Caco-2 (cell line): ENCODE measurements at places on chromosomes 12 and 14. TPM values are rescaled to one million over a fixed set of nuclear protein-coding genes. Genes with fewer than 3 reads are reported as not detected.
A peak's percentile ranks its signal among the peaks of the same experiment; 100 is the strongest.

DNA sequence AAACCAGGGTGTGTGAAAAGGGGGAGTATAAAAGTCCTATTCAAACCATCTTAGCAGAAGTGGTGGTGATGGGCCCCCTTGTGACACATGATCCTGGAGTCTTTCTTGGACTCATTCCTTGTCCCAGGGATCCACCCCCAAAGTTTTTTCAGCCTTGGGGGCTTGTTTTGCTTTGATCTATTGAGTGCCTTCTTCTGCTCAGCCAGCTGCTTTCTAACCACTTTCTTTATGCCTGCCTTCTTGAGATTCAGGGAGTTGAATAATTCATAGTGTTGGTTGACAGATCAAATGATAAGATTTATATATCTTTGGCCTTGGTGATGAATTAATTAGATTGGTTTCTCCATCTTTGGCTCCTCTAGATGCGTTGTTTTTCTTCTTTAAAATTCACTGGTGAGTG lies 926.7 kb downstream of the DIO2 start:
- no peak overlapping the region for H3K27ac ChIP-seq
- no peaks in the 10 kb centered on the region for H3K36me3 ChIP-seq
- no peak overlapping the region for H3K4me3 ChIP-seq
- no peaks in the 10 kb centered on the region for H3K27me3 ChIP-seq
- peaks cover 27% of the 10 kb centered on the region for H3K4me1 ChIP-seq
- no peak for DNase-seq

PROX2 gene
- not detected in 2 replicates for total RNA-seq

DNA sequence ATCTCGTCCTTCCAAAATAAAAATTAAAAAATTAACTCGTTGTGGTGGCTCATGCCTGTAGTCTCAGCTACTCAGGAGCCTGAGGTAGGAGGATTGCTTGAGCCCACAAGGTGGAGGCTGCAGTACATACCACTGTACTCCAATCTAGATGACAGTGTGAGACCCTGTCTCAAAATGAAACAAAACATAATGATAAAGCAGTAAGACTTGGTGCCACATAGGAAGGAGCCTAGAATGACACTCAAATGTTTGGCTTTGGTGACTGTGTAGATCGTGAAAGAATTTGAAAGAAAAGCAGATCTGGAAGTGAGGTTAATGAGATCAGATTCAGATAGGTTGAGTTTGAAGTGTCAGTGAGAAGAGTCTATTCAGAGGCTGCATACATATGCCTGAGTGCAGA lies 150.1 kb upstream of the ATP2B1 start:
- DNase-seq: no peak
- H3K4me1 ChIP-seq: 0 out of 2 replicates have a peak, but pooled peaks cover 6% of the 10 kb centered on the region
- H3K4me3 ChIP-seq: no peak overlapping the region
- H3K36me3 ChIP-seq: no peaks in the 10 kb centered on the region

COL2A1 gene
- total RNA-seq: 200 and 201 TPM in 2 replicates

GRCh38 chr12:112870267-112870980 lies 36.3 kb upstream of the OAS1 start:
- no peak overlapping the region for H3K27ac ChIP-seq
- H3K27me3 ChIP-seq: no peaks in the 10 kb centered on the region; the same call in 1 of the 2 replicates
- H3K4me3 ChIP-seq: no peak overlapping the region
- no peak for DNase-seq
- no peaks in the 10 kb centered on the region for H3K4me1 ChIP-seq
- no peaks in the 10 kb centered on the region for H3K36me3 ChIP-seq

TMEM229B gene
- total RNA-seq: 0.19 TPM in 1 of 2 replicates, not detected in the other

DNAJC22 gene
- 40.6 and 47.7 TPM in 2 replicates for total RNA-seq

- H3K27me3 ChIP-seq: no peaks in the 10 kb centered on the region
- peak overlapping the region; percentile 30 for H3K27ac ChIP-seq
- no peak overlapping the region for H3K4me3 ChIP-seq
- no peaks in the 10 kb centered on the region for H3K36me3 ChIP-seq
- no peaks in the 10 kb centered on the region for H3K4me1 ChIP-seq
Observed at GRCh38 chr12:19491863-19492262, 52.6 kb downstream of the AEBP2 start.

DNA sequence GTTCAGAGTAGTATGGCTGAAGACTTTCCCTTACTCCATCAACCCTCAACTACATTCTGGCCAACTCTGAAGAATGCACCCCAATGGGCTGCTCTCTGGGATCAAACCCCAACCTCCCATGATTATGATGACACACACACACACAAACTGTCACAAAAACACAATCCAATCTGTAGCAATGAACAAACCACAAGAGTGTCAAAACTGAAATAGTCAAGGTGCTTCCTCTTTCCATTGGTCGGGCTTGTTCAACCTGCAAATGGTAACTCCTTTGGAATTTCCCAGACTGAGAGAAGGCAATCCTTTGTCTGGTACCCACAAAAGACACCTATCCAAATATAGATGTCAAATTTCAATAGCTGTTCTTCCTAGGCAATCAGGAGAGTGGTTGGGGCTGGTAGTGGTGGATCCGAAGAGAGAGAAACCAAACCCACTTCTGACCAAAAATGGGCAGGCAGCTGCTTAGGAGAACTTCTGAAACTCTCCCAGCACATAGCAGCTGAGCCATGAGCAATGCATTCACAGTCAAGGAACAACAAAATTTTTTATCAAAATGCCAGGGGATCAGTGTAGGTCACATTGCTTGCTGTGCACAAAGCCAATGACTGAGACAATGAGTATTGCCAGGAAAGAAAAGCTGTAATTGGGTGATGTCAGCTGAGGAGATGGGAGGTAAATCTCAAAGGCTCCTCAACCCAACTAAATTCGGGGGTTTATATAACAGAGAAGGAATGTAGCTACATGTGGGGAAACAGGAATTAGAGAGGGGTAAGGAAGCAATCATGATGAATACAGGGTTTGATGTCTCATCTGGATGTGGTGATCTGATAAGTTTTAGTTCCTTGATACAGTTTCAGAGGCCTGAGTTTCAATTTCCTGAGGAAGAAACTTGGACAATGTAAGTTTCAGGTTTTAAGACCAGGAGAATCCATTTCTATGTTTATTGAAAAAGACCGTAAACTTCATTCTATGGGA lies 191.4 kb downstream of the KITLG start:
- H3K27me3 ChIP-seq: no peaks in the 10 kb centered on the region
- H3K4me3 ChIP-seq: no peak overlapping the region
- H3K4me1 ChIP-seq: no peaks in the 10 kb centered on the region
- no peak overlapping the region for H3K27ac ChIP-seq
- DNase-seq: no peak

- H3K27me3 ChIP-seq: no peaks in the 10 kb centered on the region
- H3K4me3 ChIP-seq: no peak overlapping the region
- no peak for DNase-seq
- no peaks in the 10 kb centered on the region for H3K36me3 ChIP-seq
- no peak overlapping the region for H3K27ac ChIP-seq
- H3K4me1 ChIP-seq: peaks cover 34% of the 10 kb centered on the region
Observed at GRCh38 chr14:54486685-54487084, 2.1 kb downstream of the GMFB start.

DNA sequence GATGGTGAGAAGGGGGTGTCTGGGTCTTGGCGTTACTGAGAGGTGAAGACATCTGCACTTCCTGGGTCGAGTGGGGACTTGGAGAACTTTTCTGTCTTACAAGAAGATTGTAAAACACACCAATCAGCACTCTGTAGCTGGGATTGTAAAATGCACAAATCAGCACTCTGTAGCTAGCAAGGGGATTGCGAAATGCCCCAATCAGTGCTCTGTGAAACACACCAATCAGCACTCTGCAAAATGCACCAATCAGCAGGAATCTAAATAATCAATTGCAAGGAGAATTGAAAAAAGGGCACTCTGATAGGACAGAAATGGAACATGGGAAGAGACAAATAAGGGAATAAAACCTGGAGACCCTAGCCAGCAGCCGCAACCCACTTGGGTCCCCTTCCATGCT lies 376.1 kb upstream of the SFSWAP start:
- no peak overlapping the region for H3K4me3 ChIP-seq
- no peaks in the 10 kb centered on the region for H3K4me1 ChIP-seq
- no peaks in the 10 kb centered on the region for H3K36me3 ChIP-seq
- DNase-seq: no peak

- H3K36me3 ChIP-seq: no peaks in the 10 kb centered on the region
- DNase-seq: no peak
- H3K27me3 ChIP-seq: no peaks in the 10 kb centered on the region
- H3K27ac ChIP-seq: peak overlapping the region; percentile 14
Observed at GRCh38 chr12:38931461-38931860, 26.1 kb upstream of the CPNE8 start.

ITGA5 gene
- 17.3 and 22.3 TPM in 2 replicates for total RNA-seq

DNA sequence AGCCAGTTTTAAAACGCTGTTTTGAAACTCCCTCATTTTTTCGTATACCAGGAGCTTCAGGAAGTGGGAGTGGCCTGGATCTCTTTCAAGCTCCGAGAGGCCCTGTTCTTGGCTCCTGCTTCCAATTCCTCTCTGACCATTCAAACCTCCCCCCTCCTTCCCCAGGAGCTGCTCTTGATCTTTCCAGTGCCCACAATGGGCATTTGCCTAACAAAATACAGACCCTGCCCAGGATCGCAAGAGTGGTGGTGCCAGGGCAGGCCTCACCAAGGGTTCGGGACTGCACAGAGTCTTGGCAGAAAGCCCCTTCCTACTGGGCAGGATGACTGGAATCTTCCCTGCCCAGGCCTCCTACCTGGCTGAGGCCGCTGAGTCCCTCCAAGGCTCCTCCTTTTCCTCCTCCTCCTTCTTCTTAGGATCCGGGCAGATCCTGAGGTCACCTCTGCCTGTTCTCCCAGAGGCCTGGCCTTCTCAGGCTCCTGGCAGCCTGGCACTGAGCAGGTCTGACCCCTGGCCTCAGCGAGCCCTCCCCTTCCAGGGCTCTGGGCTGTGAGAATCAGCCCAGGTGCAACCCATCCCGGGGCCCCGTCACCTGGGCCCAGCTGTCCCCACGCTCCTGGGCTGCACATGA lies 46.9 kb upstream of the NOS1 start:
- DNase-seq: no peak
- no peak overlapping the region for H3K27ac ChIP-seq
- no peaks in the 10 kb centered on the region; the same call in 1 of the 2 replicates for H3K27me3 ChIP-seq
- H3K4me3 ChIP-seq: no peak overlapping the region
- H3K4me1 ChIP-seq: no peaks in the 10 kb centered on the region

DIO2 gene
- 3.4 and 4.9 TPM in 2 replicates for total RNA-seq

- H3K27ac ChIP-seq: no peak overlapping the region
- H3K4me1 ChIP-seq: no peaks in the 10 kb centered on the region
- DNase-seq: no peak
- no peak overlapping the region for H3K4me3 ChIP-seq
- H3K27me3 ChIP-seq: no peaks in the 10 kb centered on the region
Observed at GRCh38 chr14:82915381-82915780, 1381.7 kb upstream of the SEL1L start.

DNA sequence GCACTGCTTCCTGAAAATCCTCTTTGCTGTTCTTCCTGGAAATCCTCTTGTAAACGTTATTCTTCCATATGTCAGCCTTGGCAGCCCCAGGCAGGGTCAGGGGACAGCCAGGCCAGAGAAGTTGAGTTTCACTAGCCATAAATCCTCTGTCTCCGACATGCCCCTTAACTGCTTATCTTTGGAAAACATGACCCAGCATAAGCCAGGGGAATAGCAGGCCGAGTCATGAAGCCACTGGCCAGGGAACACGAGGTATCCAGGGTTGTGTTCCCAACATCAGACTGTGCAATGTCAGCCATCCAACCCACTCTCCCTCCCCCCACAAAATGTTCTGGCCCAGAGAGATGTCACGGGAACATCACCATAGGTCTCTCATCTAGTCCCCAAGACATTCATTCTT lies 453.9 kb downstream of the MED13L start:
- H3K27ac ChIP-seq: no peak overlapping the region
- H3K36me3 ChIP-seq: no peaks in the 10 kb centered on the region
- DNase-seq: no peak

GRCh38 chr12:39123580-39124253 lies 218.3 kb upstream of the CPNE8 start:
- H3K27ac ChIP-seq: peak overlapping the region; percentile 53
- H3K4me3 ChIP-seq: no peak overlapping the region
- H3K27me3 ChIP-seq: no peaks in the 10 kb centered on the region
- DNase-seq: peak; percentile 42
- H3K36me3 ChIP-seq: no peaks in the 10 kb centered on the region

- H3K27ac ChIP-seq: no peak overlapping the region
- no peaks in the 10 kb centered on the region for H3K27me3 ChIP-seq
- no peak for DNase-seq
- H3K4me1 ChIP-seq: no peaks in the 10 kb centered on the region
- no peak overlapping the region for H3K4me3 ChIP-seq
Observed at GRCh38 chr12:94593822-94594442, 56.4 kb downstream of the TMCC3 start.

- H3K36me3 ChIP-seq: no peaks in the 10 kb centered on the region
- no peak overlapping the region for H3K27ac ChIP-seq
- no peak for DNase-seq
- H3K27me3 ChIP-seq: no peaks in the 10 kb centered on the region; the same call in 1 of the 2 replicates
- peaks cover 9% of the 10 kb centered on the region for H3K4me1 ChIP-seq
- H3K4me3 ChIP-seq: no peak overlapping the region
Observed at GRCh38 chr14:100896369-100897060, 7.0 kb downstream of the RTL1 start.

TTC6 gene
- 19.4 and 25.1 TPM in 2 replicates for total RNA-seq

- DNase-seq: no peak
- H3K36me3 ChIP-seq: peaks cover 2% of the 10 kb centered on the region; the same call in 1 of the 2 replicates
- peak overlapping the region; percentile 87 for H3K27ac ChIP-seq
- no peak overlapping the region for H3K4me3 ChIP-seq
- H3K4me1 ChIP-seq: peaks cover 26% of the 10 kb centered on the region
Observed at GRCh38 chr12:120115066-120115465, 1.5 kb downstream of the RAB35 start.

- H3K36me3 ChIP-seq: no peaks in the 10 kb centered on the region
- H3K27ac ChIP-seq: no peak overlapping the region
- no peaks in the 10 kb centered on the region for H3K4me1 ChIP-seq
- no peaks in the 10 kb centered on the region for H3K27me3 ChIP-seq
- no peak overlapping the region for H3K4me3 ChIP-seq
Observed at GRCh38 chr12:114735680-114736374, 51.9 kb upstream of the TBX3 start.

- no peak overlapping the region for H3K27ac ChIP-seq
- H3K36me3 ChIP-seq: no peaks in the 10 kb centered on the region
- H3K4me3 ChIP-seq: no peak overlapping the region
- no peak for DNase-seq
- H3K4me1 ChIP-seq: peaks cover 6% of the 10 kb centered on the region; the same call in 1 of the 2 replicates
Observed at GRCh38 chr14:52124791-52125684, 56.2 kb upstream of the NID2 start.

GRCh38 chr12:66899588-66899987 lies 220.7 kb upstream of the GRIP1 start:
- DNase-seq: no peak
- H3K27me3 ChIP-seq: no peaks in the 10 kb centered on the region
- H3K4me3 ChIP-seq: no peak overlapping the region
- H3K27ac ChIP-seq: no peak overlapping the region
- no peaks in the 10 kb centered on the region for H3K36me3 ChIP-seq

- H3K27me3 ChIP-seq: no peaks in the 10 kb centered on the region
- H3K4me1 ChIP-seq: peaks cover 17% of the 10 kb centered on the region
- H3K36me3 ChIP-seq: no peaks in the 10 kb centered on the region; the same call in 1 of the 2 replicates
- H3K27ac ChIP-seq: no peak overlapping the region
- no peak overlapping the region for H3K4me3 ChIP-seq
Observed at GRCh38 chr12:3090240-3091037, 13.3 kb downstream of the TSPAN9 start.

DTD2 gene
- 16.5 and 20.0 TPM in 2 replicates for total RNA-seq
